ENCODE measurements at places on chromosomes 1 and 21.

- DNase-seq, result no peak
Observed at GRCh38 chr1:204075890-204076846, 3.3 kb downstream of the SOX13 start.

- no peak for DNase-seq
Observed at GRCh38 chr1:153790313-153790965, 15.2 kb downstream of the SLC27A3 start.

DNA sequence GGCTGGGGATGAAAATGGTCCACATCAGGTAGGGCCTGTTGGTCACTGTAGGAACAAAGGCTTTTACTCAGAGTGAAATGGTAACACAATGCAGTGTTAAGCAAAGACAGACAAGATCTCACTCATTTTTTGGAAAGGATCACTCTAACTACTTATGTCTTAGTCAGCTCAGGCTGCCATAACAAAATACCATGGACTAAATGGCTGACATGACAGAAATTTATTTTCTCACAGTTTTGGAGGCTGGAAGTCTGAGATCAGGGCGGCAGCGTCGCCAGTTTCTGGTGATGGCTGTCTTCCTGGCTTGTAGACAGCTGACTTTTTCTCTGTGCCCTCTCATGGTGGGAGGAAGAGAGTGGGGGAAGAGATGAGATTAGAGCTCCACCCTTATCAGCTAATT is 10.2 kb upstream of the MAGI3 start:
- DNase-seq, result no peak

DNA sequence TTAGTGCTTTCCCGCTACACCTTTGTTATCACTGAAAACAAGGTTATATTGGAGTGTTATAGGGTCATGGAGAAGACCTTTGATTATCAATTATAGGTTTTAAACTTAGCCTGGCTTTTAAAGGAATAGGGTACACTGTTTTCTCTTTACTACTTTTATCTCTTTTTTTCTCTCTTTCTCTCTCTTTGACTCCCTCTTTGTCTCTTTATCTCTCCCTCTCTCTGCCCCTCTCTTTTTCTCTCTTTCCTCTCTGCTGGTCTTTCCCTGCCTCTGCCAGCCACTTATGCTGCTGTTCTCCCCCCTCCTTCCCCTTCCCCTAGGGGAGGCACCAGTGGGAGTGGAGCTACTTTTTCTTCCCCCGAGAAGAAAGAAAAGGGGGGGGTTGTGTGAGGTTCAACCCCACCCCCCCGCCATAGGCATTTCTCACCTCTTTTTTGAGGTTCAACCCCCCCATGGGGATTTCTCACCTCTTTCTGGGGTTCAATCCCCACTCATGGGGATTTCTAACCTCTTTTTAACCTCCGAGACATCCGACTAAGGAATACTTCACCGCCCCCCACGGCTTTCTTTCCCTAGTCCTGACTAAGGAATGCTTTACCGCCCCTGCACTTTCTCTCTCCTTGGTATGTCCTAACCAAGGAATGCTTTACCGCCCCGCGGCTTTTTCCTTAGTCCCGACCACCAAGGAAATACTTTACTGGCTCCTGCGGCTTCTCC is 17.2 kb upstream of the ZBTB8B start:
- DNase-seq, result no peak

- DNase-seq, result no peak
Observed at GRCh38 chr1:49694251-49694827, 329.4 kb downstream of the AGBL4 start.

DNA sequence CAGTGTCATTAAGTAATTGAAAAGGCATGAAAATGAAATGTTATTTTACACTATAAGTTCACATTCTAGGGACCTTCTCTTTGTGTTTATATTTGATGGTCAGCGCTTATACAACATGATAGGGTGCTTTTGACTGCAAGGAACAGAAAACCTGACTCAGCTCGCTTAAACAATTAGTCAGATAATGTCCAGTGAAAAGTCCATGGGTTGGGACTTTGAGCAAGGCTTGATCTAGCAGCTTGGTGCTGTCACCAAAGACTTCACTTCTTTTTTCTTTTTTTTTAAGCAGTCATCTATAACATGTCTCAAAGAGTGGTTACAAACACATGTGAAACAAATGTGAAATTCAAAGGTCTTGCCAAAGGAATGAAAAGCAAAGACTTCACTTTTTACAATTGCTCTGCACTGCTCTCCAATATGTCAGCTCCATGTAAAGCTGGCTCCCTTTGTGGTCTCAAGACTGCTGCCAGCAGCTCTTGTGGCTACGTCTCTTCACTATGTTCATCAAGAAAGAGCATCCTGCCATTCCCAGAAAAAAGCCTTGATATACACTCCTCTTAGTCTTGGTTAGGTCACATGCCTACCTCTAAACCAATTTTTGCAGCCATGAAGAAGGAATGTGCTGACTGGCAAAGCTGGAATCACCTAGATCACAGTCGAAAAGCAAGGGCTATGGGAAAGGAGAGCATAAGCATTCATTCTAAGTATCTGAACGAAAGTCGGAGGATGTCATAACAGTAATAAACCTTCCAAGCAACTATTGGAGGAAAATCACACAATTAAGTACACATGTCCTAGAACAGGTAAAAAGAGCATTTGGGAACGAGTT is 15.2 kb downstream of the F3 start:
- DNase-seq, result no peak

DNA sequence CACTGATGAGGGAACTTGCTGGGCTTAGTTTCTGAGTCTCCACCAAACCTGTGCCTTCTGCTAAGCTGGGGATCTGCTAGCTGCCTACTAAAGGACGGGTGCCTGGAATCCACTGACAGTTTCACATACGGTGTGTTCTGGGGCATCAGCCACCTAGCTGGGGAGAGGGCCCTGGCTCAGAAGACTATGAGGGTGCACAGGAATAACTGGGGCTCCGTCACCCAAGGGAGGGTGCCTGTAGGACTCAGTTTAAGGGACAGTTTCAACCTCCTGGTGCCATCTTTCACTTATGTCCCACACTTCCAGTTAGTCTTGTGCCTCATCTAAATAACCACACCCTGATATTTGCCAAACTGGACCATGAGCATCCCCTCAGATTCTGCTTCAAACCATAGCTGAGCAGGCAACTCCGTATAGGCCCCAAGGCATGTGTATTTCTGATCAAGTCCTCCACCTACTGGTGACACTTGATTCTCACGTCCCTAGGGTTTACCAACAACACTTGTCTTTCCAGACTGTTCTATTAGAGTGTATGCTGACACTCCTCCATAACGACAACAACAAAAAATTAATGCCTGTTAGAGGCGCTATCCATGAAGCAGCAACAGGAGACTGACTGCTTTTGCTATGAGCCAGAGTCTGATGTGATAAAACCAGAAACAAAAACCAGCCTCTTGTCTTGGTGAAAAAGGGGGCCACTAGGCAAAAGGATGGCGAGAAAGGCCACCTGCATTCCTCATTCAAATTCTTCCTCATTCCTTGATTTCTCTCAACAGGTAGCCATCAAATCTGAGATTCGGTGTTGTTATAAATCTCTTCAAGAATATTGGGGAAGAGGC is 55.0 kb upstream of the PAXBP1 start:
- DNase-seq, result peak; percentile 29

- DNase-seq, result no peak
Observed at GRCh38 chr1:184974837-184975115, 468 bp upstream of the NIBAN1 start.

- no peak for DNase-seq
Observed at GRCh38 chr1:213899413-213899812, 88.4 kb upstream of the PROX1 start.

DNA sequence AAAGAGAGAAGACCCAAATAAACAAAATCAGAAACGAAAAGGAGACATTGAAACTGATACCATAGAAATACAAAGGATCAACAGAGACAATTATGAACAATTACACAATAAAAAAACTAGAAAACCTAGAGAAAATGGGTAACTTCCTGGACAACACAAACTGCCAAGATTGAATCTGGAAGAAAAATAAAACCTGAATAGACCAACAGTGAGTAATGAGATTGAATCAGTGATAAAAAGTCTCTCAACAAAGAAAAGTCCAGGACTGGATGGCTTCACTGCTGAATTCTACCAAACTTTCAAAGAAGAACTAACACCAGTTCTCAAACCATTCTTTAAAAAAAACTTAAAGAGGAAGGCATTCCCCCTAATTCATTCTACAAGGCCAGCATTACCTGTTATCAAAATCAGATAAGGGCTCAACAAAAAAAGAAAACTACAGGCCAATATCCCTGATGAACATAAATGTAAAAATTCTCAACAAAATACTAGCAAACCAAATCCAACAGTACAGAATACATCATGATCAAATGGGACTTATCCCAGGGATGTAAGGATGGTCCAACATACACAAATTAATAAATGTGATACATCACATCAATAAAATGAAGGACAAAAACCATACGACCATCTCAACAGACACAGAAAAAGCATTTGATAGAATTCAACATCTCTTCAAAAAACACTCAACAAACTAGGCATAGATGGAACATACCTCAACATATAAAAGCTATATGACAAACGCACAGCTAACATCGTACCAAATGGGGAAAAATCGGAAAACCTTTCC is 119.9 kb downstream of the ACBD6 start:
- no peak for DNase-seq

GRCh38 chr1:47711848-47712492 is 274.1 kb downstream of the FOXD2 start:
- no peak for DNase-seq

DNA sequence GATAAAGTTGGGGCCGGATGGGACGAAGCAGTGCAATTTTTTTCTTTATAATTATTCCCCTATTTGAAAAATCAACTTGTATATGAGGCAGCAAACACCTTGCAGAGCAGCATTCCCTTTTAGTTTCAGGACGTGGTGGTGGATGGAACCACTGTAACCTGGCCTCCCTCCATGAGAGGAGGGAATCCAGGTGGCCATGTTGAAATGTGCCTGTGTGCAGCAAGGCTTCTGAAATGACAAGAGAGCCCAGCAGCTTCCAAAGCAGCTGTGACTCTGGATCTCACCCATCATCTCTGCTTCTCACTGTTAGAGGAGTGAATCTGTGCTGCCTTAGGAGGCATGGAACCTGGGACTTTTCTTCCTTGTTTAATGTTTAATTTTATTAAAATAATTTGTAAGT is 42.3 kb downstream of the NFIA start:
- no peak for DNase-seq

- no peak for DNase-seq
Observed at GRCh38 chr1:29519788-29520110, 283.4 kb downstream of the PTPRU start.

- peak; percentile 75 for DNase-seq
Observed at GRCh38 chr1:228471762-228472398, 15.3 kb upstream of the RNF187 start.

- no peak for DNase-seq
Observed at GRCh38 chr1:38003261-38004250, 1.8 kb downstream of the FHL3 start.

DNA sequence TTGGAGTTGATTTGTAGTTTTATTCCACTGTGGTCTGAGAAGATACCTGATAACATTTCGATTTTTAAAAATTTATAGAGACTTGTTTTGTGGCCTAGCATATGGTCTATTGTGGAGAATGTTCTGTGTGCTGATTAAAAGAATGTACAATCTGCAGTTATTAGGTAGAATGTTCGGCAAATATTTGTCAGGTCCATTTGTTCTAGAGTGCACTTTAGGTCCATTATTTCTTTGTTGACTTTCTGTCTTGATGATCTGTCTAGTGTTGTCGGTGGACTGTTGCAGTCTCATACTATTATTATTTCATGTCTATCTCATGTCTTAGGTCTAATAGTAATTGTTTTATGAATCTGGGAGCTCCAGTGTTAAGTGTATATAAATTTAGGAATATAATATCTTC is 116.8 kb downstream of the NME7 start:
- no peak for DNase-seq

GRCh38 chr1:40627987-40628902 is 37.2 kb downstream of the RIMS3 start:
- DNase-seq, result no peak

GRCh38 chr1:114641377-114641776 is 28.5 kb downstream of the DENND2C start:
- no peak for DNase-seq

DNA sequence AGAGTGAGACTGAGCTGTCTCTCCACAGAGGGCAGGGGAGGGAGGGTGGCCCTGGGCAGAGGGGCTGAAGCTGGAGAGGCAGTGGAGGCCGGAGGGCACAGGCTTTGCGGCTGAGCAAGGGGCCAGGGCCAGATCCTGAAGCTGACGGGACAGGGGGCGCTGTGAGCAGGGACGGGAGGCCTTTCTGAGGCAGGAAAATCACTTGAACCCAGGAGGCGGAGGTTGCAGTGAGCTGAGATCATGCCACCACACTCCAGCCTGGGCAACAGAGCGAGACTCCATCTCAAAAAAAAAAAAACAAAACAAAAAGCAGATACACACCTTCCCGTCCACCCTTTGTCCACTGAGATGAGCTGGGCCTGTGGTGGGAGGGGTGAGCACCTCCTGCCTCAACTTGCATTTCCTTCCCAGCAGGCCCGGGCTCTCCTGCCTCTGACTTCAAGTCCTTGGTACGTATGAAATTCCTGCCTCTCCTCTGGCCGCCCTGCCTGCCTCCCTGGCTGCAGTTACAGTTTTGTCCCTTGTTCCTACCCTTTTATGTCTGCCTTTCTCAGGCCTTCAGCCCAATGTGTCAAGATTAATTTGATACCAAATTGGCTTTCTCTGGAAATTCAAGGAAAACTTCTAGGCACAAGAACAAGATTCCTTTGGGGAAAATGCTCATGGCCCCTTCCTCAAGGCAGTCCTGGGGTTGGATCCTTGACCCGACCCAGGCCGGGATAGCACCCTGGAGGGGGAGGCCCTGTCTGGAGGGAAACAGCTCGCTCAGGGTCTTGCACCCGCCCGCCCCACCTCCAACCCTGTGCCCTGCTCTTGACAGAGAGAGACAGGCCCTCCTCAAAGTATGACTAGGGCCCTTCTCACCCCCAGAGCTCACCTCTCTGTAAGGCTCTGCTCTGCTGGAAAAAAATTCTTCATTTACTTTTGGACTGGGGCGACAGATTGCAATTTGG is 11.2 kb upstream of the ADAMTSL4 start:
- no peak for DNase-seq

- no peak for DNase-seq
Observed at GRCh38 chr1:2636733-2637132, 3.9 kb upstream of the MMEL1 start.

DNA sequence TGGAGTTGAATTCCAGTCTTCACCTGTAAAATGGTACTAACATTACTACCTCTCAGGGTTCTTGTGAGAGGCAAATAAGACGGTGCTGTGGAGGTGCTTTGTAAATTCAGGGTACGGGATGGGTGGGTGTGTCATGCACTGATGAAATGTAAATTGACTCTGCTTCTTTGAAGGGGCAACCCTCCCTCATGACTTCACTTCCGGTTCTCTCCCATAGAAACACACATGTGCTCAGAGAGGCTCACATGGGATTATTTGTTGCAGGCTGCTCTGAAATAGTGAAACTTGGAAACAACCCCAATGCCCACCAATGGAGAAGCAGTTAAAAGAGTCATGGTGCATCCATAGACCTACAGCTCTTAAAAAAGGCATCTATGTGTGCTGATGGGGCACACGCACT is 44.9 kb upstream of the SCMH1 start:
- DNase-seq, result no peak

GRCh38 chr1:233620065-233620464 is 6.2 kb downstream of the KCNK1 start:
- DNase-seq, result no peak

- DNase-seq, result no peak
Observed at GRCh38 chr1:13825033-13825432, 125.0 kb downstream of the PRDM2 start.

Measured in hematopoietic multipotent progenitor cell treated with erythropoietin and hydrocortisone succinate and interleukin-3 and kit ligand, for 15 days (in vitro differentiated cells).